ENCODE measurements at places on chromosomes 7 and 10.

DNA sequence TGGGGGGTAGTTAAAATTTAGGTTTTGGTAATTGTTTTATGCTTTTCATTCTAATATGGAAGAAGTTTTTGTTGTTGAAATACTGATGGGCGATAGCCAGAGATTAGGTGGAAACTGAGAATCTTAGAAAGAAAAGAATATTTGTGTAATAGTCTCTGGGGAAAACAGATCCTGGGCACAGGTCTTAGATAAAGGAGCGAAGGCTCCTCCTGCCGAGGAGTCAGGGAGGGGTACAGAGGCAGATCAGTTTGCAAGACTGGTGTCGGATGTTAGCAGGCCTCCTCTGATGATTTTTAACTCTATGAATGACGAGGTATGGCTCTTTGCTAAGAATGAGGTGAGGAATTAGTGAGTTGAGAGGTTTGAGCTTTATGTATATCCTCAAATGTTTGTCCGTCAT is 339.7 kb downstream of the HGF start:
- no peak for DNase-seq

DNA sequence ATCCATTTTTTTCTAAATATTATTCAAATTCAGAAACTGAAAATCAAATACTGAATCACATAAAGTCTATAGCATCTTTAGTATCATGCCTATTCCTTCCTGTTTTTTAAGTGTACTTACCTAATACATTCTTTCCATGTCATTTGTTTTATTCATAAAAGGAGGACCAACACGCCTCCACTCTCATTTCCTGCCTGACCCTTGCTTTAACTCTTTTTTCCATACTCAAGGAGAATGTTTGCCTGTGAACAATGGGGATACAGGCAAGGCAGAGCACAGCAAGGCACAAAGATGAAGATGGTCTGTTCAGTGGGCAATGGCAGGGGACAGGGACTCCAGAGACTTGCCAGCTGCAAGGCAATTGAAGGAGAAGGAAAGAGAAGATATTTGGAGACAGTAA is 121.2 kb upstream of the FEZF1 start:
- no peak for DNase-seq

- no peak for DNase-seq
Observed at GRCh38 chr10:30894221-30894620, 137.4 kb downstream of the ZNF438 start.

GRCh38 chr7:11818281-11818680 is 13.7 kb downstream of the THSD7A start:
- DNase-seq, result no peak

DNA sequence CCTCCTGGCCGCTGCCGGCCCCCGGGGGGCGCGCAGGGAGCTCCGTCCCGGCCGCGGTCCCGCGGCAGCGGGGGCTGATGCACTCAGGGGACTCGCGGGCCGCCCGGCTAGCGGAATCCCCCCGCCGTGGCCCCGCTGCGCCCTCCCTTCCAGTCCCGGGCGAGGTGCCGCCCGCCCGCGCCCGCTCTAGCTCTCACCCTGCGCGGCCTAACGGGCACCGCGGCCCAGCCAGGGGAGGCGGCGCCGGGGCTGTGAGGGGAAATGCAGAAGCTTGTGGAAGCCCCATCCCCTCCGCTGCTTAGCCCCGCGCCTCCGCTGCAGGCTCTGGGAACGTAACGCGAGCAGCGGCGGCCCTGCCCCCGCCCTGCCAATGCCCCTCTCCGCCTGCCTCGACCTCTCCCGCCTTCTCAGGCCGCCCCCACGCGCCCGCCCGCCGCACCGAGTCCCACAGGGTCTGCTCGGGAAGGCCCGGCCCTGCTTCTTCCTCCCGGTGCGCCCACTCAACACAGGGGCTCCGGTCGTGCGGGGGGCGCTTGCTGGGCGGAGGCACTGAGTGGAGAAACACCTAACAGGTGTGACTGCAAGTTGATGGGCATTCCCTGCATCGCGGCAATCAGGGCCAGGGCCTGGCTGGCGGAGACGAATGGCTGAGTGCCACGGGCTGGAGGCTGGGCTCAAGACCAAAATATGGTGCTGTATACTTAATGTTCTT is 384 bp upstream of the TMEM229A start:
- no peak for DNase-seq

DNA sequence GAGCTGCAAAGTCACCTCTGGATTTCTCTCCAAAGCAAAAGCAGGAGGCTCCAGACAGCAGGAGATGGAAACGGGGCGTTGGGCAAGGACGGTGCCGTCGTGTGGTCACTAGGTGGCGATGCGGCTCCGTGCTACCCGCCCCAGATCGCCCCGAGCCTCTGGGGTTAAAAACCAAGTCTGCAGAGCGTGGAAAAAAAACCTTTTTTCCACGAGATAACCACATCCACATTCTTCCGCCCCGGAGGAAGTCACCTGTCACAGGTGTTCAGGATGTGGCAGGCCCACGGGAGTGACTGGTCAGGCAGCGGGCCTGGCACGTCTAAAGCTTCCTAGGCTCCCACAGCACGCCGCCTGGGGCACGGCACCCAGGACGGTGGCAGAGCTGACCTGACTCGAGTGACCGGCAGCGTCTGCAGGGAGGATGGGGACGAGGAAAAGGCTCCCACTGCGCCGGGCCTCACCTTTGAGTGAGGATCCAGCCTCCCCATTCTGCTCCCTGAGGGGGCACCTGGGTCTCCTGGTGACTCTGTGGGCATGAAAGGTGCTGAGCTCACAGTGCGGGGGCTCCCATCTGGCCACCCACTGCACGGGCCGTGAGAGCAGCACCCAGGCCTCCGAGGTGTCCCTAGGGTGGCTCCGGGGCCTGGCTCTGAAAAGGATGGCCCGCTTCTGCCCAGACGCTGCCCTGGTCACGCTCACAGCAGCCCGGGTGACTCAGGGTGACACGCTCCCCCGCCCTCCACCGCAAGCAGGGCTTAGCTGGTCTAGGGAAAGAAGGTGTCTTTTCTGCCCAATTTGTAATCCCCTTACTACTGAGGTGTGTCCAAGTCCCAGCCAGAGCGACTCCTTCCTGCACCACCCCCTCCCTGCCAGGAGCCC is 71.3 kb upstream of the TNRC18 start:
- DNase-seq, result no peak

DNA sequence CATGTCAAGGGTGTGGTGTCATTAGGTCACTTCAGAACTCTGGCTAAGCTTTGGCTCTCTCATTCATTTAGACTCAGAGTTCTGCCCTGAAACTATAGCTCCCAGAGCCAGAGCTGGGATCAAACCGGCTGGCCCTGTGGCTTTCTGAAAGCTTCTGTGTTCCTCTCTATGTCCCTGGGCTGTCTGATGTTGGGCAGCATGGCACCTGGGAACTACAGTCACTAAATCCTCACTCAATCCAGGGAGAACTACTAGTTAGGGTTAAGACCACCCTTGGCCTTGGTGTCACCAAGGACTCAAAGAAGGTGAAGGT is 13.2 kb downstream of the ATG9B start:
- no peak for DNase-seq
